ENCODE measurements at places on chromosomes 11 and 22.

GRCh38 chr11:114109206-114110090 lies 49.9 kb downstream of the ZBTB16 start:
- DNase-seq, result no peak

DNA sequence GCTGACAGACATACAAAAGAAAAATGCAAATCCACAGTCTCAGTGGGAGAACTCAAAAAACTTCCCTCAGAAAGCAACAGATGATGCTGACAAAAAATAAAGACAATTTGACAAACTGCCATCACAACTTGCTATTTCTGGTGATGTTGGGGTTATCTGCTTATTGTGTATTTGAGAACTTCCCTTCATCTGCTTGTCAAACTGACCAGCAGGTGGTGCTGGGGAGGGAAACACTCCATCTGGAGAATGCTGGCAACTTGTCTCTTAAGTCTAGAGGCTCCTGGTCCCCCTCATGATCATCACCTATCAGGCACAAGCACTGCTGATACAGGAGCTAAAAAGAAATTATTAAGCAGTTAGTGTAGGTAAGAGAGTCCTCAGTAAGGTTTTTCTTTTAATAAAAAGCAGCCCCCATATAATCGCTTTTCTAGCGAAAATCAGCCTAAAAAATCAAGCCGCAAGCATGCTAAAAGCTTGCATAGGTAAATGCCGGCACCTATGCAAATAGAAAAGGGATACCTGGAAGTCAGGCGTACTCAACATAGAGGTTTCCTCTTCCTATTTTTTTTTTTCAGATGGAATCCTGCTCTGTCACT lies 9.8 kb upstream of the FAM111B start:
- DNase-seq, result peak; percentile 63

DNA sequence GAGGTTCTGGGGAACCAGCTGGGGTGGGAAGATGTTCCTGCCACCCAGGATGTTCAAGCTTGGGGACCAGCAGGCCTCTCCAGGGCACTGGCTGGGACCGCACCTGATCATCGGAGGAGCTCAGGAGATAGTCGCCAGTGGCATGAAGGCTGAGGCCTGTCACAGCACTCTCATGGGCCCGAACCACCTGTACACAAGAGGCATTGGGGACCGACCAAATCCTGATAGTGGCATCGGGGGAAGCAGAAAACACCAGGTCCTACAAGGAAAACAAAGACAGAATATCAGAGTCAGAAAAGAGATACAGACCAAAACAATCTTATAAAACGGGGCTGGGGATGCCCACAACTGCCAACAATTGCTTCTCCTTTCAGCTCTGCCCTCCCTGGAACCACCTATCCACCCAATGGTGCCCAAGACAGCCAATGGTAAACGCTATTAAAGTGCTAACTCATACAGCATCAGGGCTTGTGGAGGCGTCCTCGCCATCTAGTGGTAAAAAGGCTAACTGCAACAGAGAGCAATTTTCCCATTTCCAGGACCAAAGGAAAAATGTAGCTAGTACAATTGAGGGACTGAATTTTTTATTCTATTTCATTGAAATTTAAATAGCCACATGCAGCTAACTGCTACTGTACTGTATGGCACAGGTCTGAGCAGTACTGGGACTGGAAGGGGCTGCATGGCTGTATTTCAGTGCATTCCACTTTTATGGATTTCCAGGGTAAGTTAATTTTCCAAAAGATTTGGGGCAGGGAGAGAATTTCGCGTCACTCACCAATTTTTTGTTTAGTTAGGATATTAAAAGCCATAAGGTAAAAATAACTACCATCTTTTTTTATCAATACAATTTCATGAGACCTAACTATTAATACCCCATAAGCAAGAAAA lies 7.1 kb downstream of the PRPF19 start:
- peak; percentile 61 for DNase-seq

DNA sequence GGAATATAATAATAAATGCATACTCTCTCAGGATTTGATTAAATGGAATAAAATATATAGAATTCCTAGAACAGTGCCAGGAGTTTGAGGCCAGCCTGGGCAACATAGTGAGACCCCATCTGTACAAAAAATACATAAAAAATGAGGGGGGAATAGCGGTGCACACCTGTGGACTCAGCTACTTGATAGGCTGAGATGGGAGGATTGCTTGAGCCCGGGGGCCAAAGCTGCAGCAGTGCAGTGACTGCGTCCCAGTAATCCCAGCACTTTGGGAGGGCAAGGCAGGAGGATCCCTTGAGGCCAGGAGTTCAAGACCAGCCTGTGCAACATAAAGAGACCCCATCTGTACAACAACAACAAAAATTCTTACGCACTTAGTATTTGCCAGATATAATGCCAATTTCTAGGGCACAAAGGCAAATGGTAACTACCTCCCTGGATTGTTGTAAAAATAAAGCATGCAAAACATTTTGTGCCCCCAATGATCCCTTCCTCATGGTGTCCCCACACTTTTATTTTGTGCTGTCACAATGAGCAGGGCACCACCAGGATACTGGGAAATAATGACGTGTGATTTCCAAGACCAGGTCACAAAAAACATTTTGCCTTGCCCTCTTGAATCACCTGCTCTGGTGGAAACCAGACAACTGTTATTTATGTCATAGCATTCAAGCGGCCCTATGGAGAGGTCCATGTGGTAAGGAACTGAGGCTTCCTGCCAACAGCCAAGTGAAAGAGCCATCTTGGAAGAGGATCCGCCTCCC lies 18.3 kb upstream of the ZNF280A start:
- DNase-seq, result no peak

GRCh38 chr11:121790430-121790829 lies 325.6 kb downstream of the BLID start:
- no peak for DNase-seq

GRCh38 chr22:40401532-40401931 lies 31.1 kb downstream of the SGSM3 start:
- DNase-seq, result no peak

- no peak for DNase-seq
Observed at GRCh38 chr11:26839911-26840698, 118.2 kb upstream of the SLC5A12 start.

- no peak for DNase-seq
Observed at GRCh38 chr11:122306831-122307391, 190.9 kb upstream of the BLID start.

DNA sequence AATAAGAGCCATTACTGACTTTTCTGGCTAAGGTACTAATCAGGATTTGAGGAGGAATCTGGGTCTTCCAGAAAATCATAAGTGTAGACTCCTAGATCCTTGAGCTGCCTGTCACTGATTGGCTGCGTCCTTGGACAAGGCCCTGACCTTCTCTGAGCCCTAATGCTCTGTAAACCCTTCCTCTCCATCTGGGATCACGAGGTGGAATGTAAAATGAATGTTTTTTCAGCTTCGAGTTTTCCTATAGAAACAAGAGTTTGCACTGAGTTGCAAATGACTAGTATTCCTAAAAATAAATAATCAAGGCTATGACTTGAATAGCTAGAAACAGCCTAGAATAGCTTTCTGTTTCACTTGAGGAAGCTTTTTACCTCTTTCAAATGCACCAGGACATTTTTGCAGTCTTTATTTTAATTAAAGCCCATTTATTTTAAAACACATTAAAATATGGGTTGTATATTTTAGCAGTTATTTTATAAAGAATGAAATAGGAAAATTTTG lies 1.1 kb upstream of the DIXDC1 start:
- DNase-seq, result no peak

DNA sequence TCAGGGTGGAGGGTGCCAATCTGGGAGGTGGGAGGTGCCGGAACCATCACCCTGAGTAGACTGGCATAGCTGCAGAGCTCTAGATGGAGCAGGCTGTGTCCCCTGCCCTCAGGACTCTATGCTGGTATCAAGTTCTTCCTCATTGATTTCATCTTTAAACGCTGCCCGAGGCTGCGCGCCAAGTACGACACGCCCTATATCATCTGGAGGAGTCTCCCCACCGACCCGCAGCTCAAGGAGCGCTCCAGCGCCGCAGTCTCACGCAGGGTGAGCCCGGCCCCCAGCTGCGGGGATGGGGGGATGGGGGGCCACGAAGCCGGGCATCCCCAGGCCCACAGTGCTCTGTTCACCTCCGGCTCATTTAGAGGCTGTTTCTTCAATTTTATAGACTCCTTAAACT lies 52.5 kb downstream of the GRAMD4 start:
- no peak for DNase-seq

GRCh38 chr11:117979481-117980211 lies 6.5 kb upstream of the IL10RA start:
- DNase-seq, result no peak

- DNase-seq, result no peak
Observed at GRCh38 chr11:126996036-126996804, 4.3 kb downstream of the KIRREL3 start.

DNA sequence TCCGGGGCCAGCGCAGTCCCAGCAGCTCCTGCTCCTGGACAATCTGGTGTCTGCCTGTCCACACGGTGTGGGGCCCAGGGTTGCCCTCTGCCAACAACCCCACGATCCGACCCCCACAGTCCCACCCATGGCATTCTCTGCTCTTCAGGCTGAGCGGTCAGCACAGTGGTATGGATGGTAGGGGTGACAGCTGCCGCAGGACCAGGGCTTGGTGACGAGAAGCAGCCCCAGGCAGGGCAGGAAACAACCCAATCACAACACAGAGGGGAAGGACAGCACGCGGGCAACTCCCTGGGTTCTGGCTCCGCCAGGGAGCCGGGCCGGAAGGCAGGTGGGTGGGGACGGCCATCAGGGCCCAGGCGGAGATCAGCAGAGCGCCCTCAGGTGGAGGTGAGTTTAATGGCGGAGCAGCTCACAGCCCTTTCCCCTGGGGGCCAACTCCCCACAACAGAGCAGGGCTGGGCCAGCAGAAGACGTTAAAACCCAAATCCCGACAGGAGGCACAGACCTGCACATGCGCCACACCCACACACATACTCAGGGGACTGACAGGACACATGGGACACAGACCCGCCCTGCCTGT lies 5.3 kb upstream of the CHADL start:
- no peak for DNase-seq

DNA sequence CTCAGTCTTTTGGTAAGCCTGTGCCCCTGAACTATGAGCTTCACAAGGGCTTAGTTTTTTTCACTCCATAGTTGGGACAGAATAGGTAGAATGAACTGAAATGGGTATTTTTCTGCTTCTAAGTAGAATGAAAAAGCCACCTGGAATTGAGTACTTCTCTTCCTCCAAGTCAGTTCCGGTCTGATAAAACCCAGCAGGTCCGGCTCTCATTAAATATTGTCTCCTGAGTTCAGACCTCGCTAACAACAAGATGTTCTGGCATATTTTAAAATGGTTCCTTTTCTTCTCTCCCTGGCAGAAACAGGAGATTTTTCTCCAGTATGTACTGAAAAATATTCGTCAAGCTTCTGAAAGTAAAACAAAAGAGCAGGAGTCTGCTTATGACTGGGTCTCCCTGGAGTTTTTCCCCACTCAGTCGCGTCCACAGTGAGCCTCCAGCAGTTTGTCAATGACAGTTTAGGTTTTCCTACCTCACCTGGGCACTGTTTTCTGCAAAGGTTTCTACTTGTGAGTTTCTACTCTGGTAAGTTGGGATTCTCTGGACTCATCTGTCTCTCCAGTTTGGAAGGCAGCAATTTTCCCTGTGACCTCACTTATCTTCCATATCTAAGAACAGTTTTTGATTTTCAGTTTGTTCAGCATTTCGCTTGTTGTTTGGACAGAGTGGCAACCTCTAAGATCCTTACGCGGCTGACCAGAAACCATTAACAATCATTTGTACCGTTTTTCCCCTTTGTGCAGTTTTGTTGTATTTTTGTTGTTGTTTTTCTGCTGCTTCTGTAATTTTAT lies 868.0 kb downstream of the METTL15 start:
- no peak for DNase-seq

DNA sequence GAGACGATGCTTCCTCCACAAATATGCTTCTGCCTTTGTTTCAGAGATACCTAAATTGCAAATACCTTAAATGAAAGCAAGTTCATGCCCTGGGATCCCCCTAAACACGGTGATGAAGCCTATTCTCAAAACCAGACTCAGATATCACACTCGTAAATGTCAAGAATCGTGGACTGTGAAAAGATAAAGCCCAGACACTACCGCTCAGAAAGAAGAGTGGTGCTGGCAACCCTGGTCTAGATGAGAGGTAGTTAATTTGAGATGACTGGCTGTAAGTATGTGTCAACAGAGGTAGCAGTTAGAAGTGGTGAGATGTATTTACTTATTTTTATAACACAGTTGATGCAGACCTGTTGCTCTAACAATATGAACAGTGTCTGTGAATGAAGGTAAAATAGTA lies 2.5 kb downstream of the OVCH2 start:
- DNase-seq, result no peak
